Activated T-helper 1 cell treated with anti-CD3 and anti-CD28 coated beads, Interleukin-12 subunit alpha, Interleukin-12 subunit beta, Interleukin-2, Interleukin-4 antibody, amounts not matched to agents 30 ng/mL and 10 ng/mL and 1 ng/mL, durations not matched to agents 14 hours and 24 hours and 36 hours (primary cell): ENCODE measurements at places on chromosomes 7 and 10.

DNA sequence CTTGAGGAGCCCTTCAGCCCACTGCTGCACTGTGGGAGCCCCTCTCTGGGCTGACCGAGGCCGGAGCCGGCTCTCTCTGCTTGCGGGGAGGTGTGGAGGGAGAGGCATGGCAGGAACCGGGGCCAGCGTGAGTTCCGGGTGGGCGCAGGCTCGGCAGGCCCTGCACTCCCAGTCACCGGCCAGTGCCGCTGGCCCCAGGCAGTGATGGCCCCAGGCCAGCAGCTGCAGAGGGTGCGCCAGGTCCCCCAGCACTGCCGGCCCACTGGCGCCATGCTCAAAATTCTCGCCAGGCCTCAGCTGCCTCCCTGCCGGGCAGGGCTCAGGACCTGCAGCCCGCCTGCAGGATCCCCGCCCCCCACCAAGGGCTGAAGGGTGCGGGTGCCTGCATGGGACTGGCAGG is 128.4 kb upstream of the STARD3NL start:
- no peak for DNase-seq

- no peak for DNase-seq
Measured at GRCh38 chr7:107173691-107174406, 5.0 kb downstream of the HBP1 start.

DNA sequence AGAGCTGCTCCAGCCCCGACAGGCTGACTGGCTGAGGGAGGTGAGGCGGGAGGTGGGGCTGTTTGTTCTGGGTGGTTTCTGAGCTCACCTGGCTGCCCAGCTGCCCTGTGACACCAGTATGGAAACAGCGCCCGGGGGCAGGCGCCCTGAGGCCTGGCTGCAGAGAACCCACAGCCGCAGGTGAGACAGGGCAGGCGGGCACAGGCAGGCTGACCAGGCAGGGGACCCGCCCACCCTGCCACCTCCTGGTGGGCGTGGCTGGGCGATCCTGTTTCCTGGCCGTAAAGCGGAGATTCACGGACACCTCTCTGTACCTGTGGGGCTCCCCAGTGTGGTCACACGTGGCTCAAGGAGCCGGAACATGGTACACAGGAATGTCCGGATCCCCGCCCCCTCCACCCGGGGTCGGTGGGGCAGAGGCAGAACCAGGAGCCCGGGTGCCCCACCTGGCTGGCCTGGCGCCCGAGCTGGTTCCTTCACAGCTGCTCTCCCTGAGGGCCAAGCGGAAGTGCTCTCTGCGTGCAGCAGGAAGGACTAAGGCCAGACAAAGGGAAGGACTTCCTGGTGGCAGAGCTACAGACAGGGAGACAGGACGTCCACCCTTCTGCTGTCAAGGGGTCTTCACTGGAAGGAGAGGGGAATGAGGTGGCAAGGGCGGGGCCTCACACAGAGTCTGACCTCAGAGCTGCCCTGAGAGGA is 3.9 kb downstream of the MICALL2 start:
- no peak for DNase-seq

DNA sequence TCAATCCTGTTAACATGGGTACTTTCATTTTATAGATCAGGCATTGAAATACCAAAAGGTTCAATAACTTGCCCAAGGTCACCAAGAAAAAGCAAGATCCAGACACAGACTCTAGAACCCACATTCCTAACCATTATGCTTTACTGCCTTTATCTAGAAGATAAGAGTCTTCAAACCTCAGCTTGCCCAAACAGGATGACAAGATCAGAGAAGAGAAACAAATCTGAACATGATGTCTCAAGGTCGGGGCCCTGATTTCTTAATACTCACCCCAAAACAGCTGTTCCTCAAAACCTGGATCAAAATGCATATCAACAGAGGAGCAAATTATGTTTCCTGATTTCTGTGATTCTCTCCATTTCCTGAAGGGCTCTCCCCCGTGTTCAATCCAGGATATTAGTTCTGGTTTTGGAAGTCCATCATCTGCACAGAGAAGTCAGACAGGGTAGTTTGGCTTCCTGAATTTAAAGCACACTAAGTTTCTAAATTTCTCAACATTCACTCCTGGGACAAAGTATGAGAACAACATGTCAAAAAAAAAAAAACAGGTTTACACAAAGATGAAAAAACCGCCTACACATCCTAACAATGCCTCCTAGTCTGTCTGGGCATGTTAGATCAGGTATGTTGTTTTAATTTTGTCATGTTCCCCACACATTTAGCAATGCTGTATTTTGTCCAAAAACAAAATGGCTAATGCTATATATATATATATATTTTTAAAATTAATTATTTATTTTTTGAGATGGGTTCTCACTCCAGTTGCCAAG is 16.2 kb downstream of the ZNF786 start:
- no peak for DNase-seq

DNA sequence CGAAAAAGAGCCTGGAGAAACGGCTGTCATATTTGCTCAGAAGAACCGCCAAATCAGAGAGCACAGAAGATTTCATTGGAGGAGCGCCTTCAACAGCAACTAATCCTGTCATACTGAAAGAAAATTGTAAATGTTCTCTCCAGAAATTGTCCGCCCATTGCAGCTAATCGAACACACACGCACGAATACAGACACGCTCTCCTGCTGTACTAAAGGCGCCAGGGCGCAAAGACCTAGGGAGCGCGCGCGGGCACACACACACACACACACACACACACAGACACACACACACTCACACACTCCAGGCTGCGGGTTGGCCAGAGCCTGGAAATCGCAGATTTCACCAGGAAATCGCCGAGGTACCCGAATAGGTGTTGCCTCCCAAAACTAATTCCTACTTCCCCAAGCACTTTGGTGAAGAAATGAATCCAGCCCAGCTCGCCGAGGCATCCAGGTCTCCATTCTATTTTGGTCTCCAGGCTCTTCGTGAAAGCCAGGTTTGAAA is at the start of gene CHRM2:
TSS of gene CHRM2 (plus strand) at position 157 of the 505 bp plus-strand sequence. CDS start 146,214 bp downstream, outside the sequence.
- no peak for DNase-seq
